ENCODE measurements at places on chromosomes 12 and 14.

GRCh38 chr14:49594347-49595091, 4.2 kb upstream of the LRR1 start:
- peak; percentile 96 for DNase-seq

DNA sequence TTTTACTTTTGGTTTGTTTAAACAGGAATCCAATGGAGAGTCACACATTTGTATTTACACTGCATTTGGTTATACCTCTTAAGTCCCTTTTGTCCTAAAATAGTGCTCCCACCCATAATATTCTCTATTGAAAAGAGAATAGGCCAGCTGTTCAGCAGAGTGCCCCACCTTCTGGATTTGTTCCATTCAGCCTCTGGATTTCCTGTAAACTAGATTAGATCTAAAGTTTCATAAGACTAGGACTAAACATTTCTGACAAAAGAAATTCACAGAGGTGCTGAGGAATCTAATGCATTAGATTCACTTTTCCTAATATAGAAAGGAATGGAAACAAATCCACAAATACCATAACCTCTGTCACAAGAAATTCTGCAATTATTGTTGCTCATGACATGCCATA, 38.1 kb downstream of the GCH1 start:
- DNase-seq, result no peak

DNA sequence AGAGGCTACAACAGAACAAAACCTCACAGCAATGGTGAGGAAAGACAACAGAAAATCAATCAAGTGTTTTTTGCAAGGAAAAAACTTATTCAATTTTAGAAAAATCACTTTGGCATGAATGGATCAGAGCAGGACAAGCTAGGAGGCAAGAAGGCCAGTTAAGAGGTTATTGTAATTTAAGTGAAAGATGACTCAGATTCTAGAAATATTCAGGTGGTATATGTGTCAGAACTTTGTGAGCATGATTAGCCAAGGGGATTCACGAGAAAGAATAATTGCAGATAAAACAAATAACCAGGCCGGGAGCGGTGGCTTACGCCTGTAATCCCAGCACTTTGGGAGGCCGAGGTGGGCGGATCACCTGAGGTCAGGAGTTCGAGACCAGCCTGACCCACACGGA, 12.7 kb downstream of the GCH1 start:
- no peak for DNase-seq

DNA sequence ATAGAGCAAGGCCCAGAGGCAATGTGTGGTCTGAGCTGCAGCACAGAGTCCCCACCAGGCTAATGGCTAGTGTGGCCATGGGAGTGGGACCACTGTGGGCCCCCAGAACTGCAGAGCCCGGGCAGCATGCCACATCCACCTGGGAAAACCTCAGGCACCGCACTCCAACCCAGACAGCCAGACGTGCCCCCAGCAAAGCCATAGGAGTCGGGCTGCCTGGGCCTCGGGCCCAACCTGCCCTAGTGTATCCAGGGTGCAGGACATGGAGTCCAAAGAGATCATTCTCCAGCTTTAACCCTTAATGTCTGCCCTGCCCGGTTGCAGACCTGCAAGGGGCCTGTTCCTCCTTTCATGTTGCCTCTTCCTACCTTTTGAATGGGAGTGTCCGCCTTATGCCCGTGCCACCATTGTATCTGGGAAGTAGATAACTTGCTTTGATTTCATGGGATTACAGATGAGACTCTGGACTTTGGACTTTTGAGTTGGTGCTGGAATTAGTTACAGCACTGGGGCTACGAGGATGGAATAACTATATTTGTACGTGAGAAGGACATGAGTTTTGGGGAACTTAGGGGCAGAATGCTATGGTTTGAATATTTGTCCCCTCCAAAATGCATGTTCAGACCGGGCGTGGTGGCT, 29.1 kb upstream of the DEGS2 start:
- no peak for DNase-seq

DNA sequence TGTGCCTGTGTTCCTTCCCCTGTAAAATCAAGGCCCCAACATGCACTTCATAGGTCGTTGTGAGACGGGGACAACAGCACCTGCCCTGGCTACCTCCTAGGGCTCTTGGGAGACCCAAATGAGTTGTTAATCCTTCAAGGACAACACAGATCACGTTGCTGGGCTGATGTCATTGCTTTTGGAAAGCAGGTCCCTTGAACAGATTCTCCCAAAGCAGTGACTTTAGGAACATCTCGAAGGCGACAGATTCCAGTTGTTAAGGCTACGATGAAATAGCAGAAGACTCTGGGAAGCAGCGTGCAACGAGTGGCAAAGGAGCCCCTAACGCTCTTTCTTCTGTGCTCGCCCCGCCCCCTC, 26.2 kb upstream of the MAP1LC3B2 start:
- no peak for DNase-seq

- no peak for DNase-seq
Measured at GRCh38 chr12:47382305-47382704, 302.5 kb upstream of the AMIGO2 start.

- no peak for DNase-seq
Measured at GRCh38 chr14:95495076-95495475, 21.4 kb downstream of the SYNE3 start.

DNA sequence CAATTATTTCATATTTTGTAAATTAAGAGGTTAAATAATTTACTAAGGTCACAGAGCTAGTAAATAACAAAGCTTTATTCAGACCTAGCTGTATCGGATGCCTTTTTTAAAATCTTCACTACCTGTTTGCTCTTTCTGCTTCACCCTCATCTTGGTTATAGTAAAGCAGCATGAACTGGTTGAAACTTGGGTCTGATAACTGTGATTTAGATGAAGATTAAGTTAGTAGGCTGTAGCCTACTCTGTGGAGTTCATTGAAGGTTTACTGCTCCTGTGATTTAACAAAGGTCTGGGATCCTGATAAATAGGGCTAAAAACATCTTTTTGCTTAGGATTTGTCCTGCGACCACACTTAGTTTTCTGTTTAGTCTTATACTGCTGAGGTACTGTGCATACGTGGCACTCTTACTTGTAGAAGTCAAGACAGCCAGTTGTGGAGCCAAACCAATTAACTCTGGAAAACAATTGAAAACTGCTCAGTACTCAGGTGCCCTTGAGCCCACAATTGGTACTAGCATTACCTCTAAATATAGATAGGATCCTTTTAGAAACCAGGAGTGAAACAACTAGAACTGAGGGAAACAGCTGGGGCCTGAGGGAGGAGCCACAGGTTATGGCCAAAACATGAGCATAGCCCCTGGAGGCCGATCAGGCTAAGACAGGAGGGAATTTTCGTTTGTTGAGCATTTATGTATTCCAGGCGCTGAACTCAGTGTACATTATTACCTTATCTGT, 2.3 kb downstream of the SPATS2 start:
- no peak for DNase-seq

DNA sequence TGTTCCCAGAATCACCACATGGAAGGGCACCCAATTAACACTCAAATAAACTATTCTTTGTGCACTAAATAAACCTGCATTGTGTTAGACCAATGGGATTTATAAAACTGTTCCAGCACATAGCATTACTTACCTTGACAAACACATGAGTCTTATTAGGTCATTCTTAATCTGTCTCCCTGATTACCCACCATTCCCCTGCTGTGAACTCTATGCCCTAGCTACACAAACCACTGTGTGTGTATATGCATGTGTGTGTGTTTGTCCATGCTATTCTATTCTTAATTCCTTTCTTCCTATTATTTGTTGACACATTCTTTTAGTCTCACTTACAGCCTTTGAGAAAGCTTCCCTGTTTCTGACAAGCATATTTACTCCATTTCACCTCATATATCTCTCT, 303.6 kb upstream of the GARIN6 start:
- DNase-seq, result no peak

GRCh38 chr12:62259631-62259992, 592 bp upstream of the USP15 start:
- no peak for DNase-seq

DNA sequence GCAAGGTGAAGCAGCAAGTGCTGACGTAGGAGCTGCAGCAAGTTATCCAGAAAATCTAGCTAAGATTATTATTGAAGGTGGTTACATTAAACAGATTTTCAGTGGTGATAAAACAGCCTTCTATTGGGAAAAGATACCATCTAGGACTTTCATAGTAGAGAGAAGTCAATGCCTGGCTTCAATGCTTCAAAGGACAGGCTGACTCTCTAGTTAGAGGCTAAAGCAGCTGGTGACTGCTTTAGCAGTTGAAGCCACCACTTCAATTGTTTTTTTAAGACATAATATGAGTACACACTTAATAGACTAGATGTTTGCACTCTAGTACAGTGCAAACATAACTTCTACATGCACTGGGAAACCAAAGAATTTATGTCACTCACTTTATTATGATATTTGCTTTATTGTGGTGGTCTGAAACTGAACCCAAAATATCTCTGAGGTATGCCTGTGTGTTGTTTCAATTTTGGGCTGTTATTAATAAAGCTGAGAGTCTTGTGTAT, 1026.9 kb upstream of the FOXG1 start:
- DNase-seq, result no peak

GRCh38 chr12:38775457-38775856, 129.9 kb downstream of the CPNE8 start:
- no peak for DNase-seq

DNA sequence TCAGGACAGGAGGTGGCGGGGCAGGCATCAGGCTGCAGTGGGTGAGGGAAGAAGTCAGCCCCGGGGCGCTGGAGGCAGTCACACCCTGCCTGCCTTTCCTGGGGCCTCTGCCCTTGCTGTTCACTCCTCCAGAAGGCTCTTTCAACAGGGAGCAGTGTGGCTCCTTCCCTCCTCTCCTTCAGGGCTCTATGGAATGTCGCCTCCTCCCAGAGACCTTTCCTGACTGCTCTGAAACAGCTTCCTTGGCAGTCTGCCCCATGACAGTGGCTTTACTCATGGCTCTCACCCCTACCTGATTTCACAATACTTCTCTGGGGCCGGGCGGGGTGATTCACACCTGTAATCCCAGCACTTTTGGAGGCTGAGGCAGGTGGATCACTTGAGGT, 7.1 kb downstream of the RHOF start:
- DNase-seq, result no peak

- peak; percentile 91 for DNase-seq
Measured at GRCh38 chr14:68794130-68794850, 1.4 kb upstream of the ZFP36L1 start.

DNA sequence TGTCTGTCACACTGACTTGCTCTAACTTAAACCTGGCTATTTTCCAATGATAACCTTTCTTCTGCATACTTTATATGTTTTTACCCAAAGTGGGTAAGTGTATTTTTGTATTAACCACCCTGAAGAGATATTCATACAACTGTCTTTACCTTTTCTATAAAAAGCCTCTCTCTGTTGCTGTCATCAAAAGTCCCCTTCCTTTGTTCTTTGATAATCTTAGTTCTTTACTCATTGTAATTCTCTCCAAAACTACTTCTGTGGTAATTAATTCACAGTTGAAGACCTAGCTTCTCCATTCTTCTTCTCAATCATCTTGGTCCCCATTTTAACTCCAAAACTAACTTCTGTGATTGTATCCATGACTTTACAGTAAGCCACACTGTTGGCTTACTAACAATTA, 479.7 kb upstream of the MGAT4C start:
- no peak for DNase-seq

GRCh38 chr12:47805417-47805816, 14.3 kb downstream of the HDAC7 start:
- DNase-seq, result no peak

DNA sequence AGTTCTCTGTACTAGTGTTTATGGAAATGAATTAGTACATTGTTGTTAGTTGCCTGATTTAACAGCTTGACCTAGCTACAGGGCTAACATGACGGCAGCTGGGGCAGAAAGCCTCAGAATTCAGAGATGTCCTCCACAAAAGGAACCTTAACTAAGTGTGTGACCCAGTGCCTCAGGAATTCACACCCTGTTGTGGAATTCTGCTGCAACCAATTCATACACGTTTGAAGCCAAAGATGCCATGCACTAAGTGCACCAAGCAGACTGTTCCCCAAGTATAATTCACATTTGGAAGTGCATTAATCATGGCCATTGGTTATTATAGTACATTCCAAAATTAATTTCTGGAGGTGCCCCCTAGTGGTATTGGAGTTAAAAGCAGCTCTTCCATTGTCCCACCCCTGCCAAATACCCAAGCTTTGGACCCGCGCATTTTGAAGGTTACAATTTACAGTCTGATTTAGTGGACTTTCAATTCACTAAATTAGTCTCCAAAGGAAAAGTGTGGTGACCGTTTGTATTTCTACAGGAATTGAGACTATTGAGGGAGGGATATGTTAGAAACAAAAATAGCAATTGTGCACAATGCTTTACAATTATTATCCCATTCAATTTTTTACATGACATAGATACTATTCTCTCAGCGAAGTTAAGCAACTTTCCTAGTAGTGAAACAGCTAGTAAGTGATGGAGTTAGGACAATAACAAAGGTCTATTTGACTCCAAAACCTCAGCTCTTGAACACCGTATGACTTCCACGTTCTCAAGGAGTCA, 85.9 kb downstream of the PAX9 start:
- no peak for DNase-seq

DNA sequence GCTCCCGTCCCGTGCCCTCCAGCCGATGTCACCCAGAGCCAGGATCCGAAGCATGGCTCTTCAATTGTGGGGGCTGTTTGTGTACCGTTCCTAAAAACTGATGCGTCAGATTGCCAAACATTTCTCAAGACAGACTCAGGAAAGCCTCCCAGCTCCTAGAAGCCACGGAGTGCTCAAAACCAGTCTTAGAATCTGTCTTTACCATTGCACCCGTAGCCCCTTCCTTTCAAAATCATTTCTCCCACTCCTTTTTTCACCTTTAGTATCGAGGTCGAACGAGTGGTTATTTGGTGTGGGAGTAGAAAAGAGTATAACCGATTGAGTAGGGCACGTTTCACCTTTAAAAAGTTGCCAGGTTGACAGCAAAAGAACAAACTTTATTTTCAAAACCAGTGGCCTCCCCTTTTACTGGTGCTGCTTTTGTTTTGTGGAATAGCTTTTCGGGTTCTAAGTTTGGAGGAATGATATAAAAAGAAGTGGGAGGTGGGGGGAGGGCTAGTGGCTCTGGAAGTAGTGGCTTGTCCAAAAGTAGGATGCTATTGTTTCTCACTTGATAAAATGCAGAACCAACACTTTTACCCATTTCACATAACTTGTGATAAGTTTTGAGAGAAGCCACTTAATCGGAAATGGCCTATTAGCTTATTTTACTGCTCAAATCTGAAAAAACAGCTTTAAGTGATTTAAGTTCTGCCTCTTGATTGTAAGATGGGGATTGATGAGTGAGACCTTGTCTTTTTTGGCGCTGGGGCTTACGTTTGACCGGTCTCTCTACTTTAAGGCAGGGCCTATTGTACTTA, 803 bp downstream of the STK38L start:
- no peak for DNase-seq

GRCh38 chr12:19978193-19978592, 390.1 kb upstream of the PDE3A start:
- DNase-seq, result peak; percentile 37

DNA sequence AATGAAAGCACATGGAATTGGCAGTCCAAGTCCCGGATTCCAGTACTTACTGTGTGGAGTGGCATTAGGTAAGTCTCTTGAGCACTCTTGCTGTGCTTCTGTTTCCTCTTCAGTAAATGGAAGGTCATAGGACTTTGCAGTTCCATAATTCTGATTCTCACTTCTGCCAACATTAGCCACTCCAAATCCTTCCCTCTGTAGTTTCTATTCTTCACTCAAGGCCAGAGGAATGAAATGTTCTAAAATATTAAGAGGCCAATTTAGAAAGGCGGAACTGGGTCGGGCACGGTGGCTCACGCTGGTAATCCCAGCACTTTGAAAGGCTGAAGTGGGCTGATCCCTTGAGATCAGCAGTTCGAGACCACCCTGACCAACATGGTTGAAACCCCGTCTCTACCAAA, 19.8 kb upstream of the SLC5A8 start:
- DNase-seq, result no peak

All from umbilical cord (tissue), 2 donors.